ENCODE measurements at places on chromosomes 6 and 20. TPM values are rescaled to one million over a fixed set of nuclear protein-coding genes. Genes with fewer than 3 reads are reported as not detected.
A peak's percentile ranks its signal among the peaks of the same experiment; 100 is the strongest.

- no peak for DNase-seq
Observed at GRCh38 chr6:130503146-130503545, 137.3 kb downstream of the TMEM200A start.

DNA sequence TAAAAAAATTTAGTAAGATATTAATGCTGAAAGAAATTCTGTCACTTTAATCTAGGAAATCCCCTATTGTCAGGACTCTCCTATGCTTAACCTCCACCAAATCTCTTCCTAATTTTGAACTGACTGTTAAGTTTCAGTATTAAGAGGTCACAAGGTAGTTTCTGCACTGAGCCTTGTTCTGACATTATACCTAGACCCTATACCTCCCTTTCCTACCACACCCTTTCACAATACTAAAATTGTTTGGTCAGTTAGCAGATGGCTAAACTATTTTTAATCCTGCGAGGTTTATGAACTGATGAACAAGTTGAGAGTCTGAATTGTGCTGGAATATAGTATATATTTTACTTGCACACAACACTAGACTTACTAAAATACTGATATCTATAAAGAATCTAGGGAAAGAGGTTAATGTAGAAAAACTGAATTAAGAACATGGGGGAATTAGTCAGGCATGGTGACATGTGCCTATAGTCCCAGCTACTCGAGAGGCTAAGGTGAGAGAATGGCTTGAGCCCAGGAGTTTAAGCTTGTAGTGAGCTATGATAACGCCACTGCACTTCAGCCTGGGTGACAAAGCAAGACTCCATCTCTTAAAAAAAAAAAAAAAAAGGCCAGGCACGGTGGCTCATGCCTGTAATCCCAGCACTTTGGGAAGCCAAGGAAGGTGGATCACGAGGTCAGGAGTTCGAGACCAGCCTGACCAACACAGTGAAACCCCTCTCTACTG, 51.5 kb downstream of the HBS1L start:
- no peak for DNase-seq

DNA sequence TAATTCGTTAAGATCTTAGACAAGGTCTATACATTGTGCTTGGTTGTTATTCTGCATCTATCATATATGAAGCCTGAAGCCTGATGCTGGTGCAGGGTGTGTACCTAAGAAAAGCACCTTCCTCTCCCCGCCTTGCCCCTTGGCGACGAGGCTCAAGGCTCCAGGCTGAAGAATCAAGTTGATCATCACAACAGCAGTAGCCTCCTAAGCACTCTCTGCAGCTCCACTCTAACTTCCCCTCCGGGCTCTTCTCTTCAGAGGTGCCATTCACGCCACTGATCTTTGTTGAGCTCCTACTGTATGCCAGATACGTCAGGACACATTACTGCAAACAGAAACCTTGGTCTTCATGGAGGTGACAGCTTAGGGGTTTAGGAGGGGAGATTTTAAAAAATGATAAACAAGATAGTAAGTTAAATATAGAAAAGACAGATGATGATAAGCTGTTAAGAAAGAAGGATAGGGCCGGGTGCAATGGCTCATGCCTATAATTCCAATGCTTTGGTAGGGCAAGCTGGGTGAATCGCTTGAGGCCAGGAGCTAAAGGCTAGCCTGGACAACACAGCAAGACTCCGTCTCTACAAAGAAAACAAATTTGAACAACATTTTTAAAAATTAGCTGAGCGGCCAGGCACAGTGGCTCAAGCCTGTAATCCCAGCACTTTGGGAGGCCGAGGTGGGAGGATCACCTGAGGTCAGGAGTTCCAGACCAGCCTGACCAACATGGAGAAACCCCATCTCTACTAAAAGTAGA, 38.4 kb upstream of the ZNF217 start:
- DNase-seq, result no peak

GRCh38 chr20:61314326-61315010, 62.4 kb downstream of the CDH4 start:
- no peak for DNase-seq

- DNase-seq, result no peak
Observed at GRCh38 chr6:51655517-51655916, 431.9 kb downstream of the PKHD1 start.

DNA sequence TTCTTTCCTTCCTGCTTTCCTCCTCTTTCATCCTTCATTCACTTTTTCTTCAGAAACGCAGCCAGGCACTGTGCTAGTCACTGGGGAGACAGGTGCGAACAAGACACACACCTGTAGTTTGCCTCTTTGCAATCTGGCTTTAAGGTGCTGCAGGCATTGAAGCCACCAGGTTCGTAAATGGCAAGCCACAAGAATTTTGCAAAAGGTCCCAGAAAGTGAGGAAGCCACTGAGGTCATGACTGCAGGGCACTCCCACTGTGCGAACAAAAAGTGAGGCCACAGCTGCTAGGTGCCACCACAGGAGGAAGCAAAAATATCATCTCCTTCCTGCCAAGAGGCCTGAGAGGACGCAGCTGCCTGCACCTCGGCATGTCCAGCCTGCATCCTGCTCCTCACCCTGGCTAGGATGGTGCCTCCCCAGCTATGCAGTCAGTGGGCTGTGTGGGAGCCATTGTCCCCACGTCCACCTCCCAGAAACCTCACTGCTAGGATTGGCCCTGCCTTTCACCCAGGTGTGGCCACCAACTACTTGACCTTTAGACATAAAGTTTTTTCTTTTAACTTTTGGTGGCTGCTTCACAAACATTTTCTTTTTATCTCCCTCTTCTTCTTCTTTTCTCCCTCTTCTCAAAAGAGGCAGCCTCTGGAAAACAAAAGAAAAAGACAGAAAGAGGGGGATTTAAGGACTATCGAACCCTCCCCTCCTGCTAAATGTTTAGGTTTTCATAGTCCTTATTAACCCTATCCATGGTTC, 230.8 kb downstream of the BCAS1 start:
- peak; percentile 65 for DNase-seq

DNA sequence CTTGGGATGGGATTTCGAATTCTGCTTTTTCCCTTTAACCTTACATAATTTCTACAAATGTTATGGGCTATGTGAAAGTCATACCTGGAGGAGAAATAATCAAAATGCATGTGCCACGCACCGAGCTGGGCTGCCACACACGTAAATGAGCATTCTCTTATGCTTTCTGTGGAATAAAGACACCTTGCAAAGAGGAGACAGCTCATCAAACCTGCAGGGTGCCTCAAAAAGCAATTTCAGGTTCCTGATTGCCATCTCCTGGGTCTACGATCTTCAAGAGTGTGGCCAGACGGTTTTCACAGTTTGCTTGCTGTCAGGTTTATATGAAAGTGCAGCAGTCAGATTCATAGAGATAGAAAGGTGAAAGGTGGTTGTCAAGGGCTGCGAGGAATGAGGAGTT, 36.6 kb downstream of the DUSP22 start:
- no peak for DNase-seq

DNA sequence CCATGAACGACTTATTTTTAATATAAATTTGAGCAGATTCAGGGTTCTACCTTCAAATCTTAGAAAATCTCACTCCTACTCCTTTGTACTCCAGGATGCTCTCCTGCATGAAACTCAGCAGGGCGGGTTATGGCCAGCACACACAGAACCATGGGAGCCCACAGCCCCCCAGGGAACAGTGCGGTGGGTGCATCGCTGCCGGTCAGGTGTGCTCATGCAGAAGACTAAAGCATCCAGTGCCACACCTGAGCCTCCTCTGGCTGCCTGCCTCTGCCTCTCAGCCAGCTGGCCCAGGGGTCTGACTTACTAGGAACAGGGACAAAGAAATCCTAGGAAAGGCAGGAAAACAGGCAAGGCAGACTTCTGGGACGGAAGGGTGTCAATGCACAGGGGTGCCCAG, 31.8 kb downstream of the EZR start:
- no peak for DNase-seq

- no peak for DNase-seq
Observed at GRCh38 chr6:109260701-109261100, 121.6 kb downstream of the CD164 start.

- no peak for DNase-seq
Observed at GRCh38 chr6:73801652-73802268, 105.8 kb downstream of the CD109 start.

DNA sequence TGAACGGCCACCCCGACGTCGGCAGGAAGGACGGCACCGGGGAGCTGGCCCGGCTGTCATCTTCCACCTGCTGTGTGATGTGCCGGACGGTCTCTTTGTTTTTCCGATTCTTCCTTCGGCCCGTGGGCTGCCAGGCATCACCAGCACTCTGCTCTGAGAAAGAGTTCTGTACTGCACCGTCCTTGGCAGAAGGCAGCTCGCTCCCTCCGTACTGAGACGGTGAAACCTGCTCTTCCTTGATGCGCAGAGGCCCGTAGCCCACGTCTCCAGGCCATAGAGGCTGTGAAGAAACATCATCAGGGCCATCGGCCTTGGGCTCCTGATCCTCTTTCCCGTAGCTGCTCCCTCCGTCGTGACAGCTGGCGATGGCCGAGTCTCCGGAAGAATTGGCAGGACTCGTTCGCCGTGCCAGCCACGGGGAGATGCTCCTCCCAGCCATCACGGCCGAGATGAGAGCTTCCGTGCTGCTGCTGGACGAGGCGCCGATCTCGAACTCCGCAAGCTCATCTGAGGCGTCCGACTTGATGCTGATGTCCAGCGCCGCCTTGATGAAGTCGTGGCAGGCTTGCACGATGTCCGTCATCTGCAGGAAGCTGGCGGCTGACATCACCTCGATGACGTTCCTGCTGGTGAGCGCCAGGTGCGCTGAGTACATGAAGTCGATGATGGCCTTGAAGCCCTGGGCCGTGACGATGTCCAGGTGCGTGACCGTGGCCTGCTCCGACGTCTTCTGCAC, 41.1 kb downstream of the ZBTB46 start:
- DNase-seq, result no peak

DNA sequence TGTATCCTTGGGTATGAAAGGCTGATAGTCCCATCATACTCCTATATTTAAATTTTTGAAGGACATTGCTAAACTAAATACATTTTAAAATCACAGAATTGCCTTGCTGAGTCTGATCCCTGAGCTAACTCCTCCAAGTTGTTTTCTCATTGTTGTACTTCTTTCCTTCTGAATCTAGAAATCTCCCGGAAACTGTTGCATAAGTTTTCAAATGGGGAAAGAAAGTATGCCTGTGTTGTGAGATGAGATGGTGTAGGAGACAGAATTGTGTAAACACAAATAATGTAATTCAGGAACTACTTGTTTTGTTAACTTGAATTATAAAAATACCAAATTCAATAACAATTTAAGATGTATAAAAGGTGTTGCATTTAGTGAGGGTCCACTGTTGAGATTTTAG, 7.3 kb downstream of the PNRC1 start:
- no peak for DNase-seq

DNA sequence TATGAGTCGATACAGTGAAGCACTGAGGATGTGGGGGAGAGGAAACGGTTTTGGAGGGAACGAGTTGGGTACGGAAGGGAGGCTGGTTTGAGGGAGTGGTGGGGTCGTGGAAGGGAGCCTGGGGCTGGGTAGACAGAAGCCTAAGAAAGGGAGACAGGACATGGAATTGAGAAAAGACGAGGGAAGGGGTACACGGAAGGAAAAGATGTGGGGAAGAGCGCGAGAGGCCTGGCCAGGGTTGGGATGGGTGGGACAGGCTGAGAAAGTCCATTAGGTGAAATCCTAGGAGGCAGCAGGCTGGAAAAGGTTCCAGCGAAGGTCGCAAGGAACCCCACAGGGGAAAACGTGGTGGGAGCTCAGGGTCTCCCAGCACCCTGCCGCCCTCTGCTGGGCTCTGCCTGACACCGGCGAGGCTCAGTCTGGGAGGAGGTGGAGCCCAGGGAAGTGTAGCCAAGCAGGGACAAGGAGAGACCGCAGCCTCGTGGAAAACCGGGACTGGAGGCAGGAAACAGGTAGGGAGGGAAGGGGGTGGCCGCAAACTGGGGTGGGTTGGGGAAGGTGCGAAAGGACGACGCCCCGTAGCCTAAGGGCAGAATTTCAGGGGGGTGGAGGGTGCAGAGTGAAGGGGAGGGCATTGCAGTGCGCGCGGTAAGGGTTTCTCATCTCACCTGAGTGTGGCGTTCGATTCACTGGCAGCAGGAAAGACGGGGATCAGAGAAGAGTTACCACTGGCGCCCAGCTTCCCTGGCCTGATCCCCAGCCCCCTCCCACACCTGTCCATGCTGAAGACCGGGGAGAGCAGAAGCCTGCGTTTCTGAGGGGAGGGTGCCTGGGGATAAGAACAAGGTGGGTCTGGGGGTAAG, 4.3 kb downstream of the GABBR1 start:
- peak; percentile 67 for DNase-seq

DNA sequence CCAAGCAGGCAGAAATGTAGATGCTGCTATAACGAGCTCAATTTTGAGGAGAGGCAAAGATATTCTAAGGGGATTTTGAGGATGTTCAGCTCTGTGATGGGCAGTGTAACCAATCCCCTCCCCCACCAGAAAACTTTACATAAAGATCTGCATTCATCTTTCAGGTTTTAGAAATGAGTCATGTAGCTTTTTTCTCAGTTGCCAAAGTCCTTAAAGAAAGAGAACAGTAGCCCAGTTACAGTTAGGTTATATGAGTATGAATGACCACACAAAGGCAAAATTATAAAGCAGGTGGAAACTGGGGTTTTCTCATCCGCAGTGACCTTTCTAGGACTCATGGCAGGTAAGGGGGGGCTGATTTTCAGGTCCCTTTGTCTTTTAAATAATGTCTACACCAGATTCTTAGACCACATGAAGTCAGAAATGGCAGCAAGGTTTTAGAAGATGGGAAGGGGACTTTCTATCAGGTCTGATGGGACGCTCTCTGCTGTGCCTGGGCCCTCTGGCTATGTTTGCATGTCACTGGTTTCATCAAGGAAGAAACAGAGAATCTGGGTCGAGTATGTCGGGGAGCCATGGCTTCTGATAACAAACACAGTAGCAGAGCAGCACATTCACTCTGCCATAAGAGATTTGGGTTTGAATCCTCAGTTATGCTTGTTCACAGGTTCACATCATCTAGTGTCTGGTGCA, 94.7 kb downstream of the CLIC5 start:
- no peak for DNase-seq

- no peak for DNase-seq
Observed at GRCh38 chr6:169269180-169270076, 15.8 kb upstream of the THBS2 start.

DNA sequence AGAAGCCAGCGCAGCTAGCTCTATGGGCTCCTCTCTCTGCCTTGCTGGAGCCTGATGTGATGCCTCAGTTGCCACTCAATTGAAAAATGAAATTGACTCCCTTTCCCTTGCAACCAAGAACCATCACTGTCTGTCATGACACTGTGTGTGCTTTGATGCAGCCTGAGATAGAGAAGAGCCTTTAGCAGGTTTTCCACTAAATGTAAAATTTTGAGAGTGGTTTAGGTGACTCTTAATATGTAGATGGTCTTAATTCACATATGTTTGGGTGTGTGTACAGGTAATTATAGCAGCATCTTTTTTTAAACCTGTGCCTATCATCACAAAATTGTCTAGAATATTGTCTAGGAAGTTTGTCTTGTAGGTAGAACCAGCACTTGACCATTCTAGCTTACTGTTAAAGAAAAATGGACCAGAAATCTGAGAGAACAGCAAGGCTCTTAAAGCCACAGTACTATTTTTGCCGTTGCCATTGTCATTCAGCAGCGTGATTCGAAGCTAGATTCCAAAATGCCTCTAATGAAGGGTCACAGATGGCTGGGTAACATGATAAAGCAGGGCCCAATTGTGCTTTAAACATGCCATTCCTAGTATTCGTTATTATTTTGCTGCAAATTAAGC, 1.3 kb downstream of the ARFGEF3 start:
- no peak for DNase-seq

The MTFR2 gene
- 30.0 TPM for total RNA-seq

The MRAP2 gene
- total RNA-seq, result not detected
